Left renal cortex interstitium (tissue), 4 donors: ENCODE measurements at places on chromosomes 7 and 10. TPM values are rescaled to one million over a fixed set of nuclear protein-coding genes. Genes with fewer than 3 reads are reported as not detected.

DNA sequence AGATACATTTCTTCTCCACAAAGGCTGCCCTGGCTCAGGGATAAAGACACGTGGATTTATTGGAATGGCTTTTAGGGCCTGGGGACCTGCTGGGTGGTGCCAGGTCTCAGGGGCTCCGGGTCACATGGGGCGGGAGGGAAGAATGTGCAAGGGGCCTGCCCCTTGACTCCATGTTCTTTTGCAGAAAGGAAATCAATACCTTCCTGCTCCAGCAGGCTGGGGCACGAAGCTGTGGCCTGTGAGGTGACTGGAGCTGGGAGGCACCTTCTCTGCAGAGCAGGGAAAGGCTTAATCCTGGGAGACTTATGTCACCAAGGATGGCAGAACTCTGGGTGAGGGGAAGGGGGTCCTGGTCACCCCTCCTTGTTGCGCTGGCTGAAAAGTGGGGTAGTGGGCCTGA is 42.3 kb upstream of the GNA12 start:
- no peak for DNase-seq

- DNase-seq = no peak
These were observed 702 bp upstream of the INSYN2A start for GRCh38 chr10:127197154-127197432.

GRCh38 chr7:139829025-139829774 is at the start of gene TBXAS1:
TBXAS1 (plus strand) TSS chr7:139829264; CDS start chr7:139829391, 127 bp downstream.
- DNase-seq = peak; percentile 48

DNA sequence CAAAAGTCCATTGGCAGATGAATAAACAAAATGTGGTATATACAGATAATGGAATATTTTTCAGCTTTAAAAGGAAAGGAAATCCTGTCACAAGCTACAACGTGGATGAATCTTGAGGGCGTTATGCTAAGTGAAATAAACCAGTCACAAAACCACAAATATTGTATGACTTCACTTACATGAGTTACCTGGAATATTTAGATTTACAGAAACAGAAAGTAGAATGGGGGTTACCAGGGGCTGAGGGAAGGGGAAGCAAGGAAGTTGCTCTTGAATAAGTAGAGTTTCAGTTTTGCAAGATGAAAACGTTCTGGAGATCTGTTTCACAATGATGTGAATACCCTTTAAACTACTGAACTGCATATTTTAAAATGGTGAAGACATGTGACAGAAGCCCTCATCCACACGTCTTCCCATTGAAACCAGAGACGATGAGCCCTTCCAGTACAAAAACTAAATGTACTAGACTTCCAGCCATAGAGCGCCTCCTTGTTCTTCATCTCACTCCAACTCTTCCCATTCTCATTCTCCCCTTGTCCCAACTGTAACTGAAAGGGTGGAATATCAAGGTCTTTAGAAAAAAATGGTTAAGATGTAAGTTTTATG is 62.4 kb downstream of the MICU1 start:
- no peak for DNase-seq

DNA sequence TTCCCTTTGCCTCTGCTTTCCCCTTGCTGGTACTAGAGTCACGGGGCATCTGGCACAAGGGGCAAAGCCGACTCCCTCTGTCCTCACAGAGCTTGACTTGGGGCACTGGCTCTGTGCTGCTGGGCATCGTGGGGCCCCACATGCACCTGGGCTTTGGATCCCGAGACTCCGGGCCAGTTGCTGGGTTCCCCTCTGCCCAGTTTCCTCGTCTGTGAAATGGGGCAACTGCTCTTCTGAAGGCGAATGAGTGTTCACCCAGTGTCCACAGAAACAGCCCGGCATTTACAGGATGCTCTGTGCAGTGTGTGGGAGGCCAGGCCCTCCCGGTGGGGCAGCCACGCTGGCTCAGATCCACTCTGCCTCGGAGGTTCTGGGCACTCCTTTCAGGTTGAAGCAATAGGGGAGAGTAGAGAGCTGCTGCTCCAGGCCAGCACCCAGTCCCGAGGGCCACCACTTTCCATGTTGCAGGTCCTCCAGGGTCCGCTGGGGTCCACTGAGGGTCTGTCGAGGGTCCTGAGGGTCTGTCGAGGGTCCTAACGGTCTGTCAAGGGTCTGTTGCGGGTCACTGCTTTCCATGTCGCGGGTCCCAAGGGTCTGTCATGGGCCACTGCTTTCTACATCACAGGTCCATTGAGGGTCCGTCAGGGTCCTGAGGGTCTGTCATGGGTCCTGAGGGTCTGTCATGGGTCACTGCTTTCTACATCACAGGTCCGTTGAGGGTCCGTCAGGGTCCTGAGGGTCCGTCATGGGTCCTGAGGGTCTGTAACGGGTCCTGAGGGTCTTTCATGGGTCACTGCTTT is 103.6 kb downstream of the VIPR2 start:
- no peak for DNase-seq

DNA sequence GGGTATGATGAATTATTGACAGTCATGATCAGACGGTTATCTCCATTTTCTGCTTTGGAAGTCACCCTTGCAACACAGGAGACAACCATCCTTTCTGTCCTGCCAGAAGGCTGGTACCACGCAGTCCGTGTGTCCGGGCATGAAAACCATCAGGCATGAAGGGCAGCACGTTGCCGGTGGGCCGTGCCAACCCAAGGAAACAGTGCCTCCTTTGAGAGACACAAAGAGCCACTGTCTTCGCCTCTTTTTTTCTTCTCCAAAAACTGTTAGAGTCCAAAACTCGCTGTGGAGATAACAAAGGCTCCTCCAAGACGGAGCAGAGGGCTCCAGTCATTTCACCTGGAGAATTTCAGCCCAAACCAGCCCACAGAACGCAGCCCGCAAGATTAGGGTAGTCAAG is 60.4 kb upstream of the ARHGAP21 start:
- DNase-seq = no peak

- no peak for DNase-seq
These were observed 267.7 kb downstream of the TNS3 start for GRCh38 chr7:47314248-47314647.

GRCh38 chr7:45686441-45687184 is 112.4 kb downstream of the ADCY1 start:
- no peak for DNase-seq

DNA sequence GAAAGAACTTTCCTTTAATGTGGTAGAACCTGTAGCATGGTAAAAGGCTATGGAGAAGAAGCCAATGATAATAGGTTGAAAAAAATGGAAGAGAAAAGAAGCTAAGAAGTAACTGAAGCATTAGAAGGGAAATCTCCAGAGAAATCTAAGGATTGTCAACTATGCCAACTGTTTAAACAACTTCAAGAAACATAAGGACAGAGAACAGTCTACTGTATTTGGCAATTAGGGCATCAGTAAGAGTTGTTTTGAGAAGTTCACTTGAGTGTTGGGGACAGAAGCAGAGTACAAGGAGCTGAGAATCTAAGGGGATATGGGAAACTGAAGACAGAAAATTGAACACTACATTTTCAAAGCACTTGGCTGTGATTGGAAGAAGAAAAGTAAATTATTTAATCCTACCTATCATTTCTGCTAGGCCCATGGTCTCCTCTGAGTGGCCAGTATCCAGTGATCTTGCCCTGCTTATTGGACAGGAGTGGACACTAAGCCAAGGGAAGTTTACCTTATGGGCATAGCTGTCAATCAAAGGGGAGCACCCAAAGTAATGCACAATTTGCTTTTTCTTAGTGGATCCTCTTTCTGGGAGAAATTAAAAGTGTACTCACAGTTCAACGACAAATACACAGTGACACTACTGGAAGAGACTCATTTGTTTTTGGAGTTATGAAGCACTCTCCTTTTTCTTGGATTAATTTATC is 56.4 kb upstream of the CCDC71L start:
- no peak for DNase-seq

- no peak for DNase-seq
These were observed 83.2 kb upstream of the KIF5B start for GRCh38 chr10:32139223-32140073.

DNA sequence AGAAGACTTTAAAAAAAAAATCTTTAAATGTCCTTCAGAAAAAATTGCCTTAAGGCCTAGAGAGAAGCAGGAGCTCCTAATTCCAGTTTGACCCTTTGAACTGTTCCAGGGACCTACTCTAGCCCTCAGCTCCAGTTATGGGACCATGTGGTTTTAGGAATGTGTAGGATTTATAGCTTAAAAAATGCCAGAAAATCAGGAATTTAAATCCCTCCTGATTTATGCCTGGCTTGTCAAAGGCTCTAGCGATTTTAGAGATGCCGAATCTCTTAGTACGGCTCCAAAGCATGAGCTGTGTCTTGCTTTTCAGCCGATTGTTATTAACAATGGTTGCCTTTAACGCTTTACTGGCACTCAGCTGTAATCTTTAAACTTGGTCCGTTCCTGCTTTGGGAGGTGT is 130.6 kb upstream of the NPVF start:
- DNase-seq = peak; percentile 44

DNA sequence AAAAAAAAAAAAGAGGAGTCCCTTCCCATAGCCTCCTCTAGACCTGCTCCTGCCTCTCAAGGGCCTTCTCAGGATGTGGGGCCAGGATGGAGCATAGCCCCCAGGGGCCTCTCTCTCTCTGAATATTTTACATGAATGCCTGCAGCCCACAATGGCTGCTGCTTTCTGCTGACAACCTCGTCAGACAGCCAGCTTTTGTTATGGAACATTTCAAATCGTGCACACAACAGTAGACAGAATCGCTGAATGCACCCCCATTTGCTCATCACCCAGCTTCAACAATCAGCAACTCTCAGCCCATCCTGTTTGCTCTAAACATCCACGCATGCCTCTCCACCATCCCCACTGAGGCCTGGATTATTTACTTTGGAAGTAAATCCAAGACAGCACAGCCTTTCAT is 5.4 kb downstream of the PLAC9 start:
- DNase-seq = no peak

DNA sequence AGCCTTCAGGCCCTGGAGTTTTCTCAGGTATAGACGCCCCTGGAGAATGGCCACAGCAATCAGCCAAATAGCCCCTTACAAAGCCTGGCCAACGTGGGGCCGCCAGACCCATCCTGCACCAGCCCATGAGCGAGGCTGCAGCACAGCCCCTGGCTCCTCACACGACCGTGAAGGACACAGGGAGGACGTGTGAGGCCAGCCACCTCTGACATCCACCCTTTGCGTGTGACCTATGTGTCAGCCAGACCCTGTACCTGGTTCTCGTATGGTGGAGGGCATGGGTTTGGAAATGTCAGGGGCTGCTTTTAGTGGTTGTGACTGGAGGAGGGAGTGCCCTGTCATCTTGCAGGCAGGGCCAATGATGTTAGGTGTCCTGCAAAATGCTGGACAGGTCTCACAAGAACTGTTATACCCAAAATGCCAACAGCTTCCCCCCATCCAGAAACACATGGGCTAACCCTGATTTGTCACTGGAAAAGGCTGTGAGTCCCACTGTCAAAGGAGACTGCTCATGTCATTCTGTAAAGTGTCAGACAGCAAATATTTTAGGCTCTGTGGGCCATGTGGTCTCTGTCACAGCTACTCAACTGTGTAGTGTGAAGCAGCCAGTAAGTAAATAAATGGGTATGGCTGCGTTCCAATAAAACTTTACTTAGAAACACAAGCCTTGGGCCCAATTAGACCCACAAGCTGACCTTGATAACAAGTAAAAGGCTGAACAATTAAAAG is 30.0 kb downstream of the NOD1 start:
- DNase-seq = no peak

GRCh38 chr10:49157229-49157628 is 23.4 kb upstream of the FAM170B start:
- no peak for DNase-seq

DNA sequence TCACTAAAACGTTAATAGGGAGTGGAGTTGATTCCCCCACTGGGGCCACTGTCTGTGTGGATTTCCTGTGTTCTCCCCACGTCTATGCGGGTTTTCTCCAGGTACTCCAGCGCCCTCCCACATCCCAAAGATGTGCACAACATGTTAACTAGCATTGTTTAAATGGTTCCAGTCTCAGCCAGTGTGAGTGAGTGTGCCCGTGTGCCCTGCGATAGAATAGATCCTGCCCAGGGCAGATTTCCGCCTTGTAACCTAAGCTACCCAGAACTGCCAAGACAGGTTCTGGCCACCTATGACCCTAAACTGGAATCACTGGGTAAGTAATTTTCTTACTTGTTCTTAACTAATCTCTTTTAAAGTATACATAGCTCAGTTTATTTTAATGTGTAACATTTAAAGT is 58.5 kb downstream of the CCDC6 start:
- DNase-seq = no peak

DNA sequence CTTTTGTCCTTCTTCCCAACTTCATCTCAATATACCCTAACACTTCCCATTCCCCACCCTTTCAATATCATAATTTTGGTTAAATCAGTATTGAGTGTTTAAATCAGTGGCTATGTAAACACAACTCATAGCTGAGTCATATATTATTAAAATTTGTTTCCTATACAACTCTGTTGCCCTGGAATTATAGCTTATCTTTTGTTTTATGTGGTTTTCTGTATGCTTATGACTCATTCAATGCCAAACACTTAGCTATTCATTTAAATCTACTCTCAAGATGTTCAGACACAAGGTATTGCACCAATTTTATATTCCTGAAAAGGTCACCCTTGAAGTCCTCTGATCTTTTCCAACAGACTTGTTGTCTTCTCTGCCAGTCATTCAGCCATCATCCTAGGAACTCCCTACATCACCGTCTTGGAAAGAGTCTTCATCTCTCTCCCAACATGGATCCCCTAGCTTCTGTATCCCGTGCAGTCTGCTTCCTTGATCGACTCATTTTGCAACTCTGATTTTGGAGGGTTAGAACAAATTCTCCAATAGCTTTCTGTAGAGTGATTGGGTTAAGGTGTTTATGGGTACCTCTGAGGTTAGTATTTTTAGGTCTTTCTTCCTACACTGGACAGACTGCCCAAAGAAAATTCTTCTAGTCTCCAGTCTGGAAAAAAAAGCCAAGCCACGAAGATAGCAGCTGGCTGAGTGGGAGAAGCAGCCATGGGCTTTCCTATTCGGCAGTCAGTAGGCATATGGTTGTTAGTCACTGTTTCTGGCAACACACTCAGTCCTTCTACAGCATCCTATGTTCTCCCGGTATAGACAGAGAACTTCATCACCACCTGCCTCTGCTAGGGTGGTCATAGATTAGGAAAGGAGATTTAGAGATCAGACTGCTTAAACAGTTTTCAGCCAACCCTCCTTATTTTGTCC is 102.1 kb downstream of the CRPPA start:
- no peak for DNase-seq

GRCh38 chr7:108120933-108121332 is 9.2 kb downstream of the LAMB4 start:
- DNase-seq = no peak

GRCh38 chr7:23043441-23043840 is 29.5 kb upstream of the HYCC1 start:
- DNase-seq = no peak

DNA sequence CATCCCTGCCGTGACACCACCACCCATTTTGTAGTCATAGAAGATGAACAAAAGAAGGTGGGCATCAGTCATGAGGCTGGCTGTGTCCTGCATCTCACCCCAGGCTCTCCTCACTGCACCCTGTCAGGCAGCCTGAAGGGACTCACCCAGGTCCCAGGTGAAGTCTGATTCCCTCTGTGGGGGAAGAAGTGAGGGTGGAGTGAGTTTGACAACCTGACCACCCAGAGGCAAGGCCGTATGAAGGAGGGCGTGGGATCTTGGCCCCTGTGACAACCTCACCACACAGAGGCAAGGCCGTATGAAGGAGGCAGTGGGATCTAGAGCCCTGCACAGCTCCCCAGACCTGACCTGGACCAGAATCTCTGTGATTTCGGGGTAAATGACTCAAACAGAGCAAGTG is 152.5 kb downstream of the DIP2C start:
- DNase-seq = no peak

CCDC7 gene
- 3.5 TPM for polyA plus RNA-seq

PPP1R9A gene
- polyA plus RNA-seq = 39.9 TPM

CASP2 gene
- polyA plus RNA-seq = 42.5 TPM

HERC4 gene
- polyA plus RNA-seq = 56.0 TPM

ZNF804B gene
- polyA plus RNA-seq = 0.21 TPM

MEOX2 gene
- 1.8 TPM for polyA plus RNA-seq
